ENCODE measurements at places on chromosomes 16 and 17. TPM values are rescaled to one million over a fixed set of nuclear protein-coding genes. Genes with fewer than 3 reads are reported as not detected.

GRCh38 chr17:58412961-58413586, 4.3 kb downstream of the RNF43 start:
- no peak for DNase-seq

- no peak for DNase-seq
Observed at GRCh38 chr17:67013891-67014290, 30.5 kb upstream of the CACNG1 start.

- no peak for DNase-seq
Observed at GRCh38 chr17:61306003-61306402, 93.6 kb upstream of the TBX2 start.

The MYO15B gene
- total RNA-seq: 76.5 TPM

DNA sequence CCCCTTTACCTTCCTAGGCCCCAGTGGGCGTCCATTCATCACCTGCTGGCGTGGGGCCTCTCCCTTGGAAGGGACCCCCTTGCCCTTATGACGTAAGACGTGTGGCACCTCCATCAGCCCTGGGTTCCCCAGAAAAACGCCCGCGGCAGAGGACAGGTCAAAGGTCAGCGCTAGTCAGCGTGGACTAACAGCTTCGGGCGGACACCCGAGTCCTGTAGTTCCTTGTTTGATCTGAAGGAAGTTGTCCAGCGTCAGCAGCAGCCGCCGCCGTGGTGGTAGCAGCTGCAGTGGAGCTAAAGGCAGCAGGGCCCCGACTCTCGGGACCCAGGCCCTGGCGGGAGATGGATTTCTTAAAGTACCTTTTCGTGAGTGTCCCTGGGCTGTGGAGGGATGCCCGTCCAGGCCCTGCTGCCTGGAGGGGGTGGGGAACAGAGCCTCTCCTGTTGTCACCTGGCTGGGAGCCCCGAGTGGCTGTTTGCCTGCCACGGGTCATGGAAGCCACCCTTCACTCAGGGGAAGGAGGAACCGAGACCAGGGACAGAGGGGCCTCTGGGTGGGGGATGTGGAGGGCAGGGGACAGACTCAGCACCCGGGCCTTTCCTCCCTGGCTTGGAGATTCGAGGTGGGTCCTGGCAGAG, 123.6 kb downstream of the OR1D5 start:
- DNase-seq: no peak

The CHD9NB gene
- total RNA-seq: 3.2 TPM

- no peak for DNase-seq
Observed at GRCh38 chr16:78993346-78993745, 607.2 kb downstream of the MAF start.

The OGFOD3 gene
- total RNA-seq: 21.0 TPM

The KRTAP4-9 gene
- not detected for total RNA-seq

GRCh38 chr16:79466111-79466510, 134.4 kb downstream of the MAF start:
- DNase-seq: no peak

- DNase-seq: no peak
Observed at GRCh38 chr17:58320570-58321323, 7.8 kb downstream of the TSPOAP1 start.

The KCNG4 gene
- total RNA-seq: not detected

GRCh38 chr17:34351096-34351495, 5.2 kb upstream of the CCL13 start:
- no peak for DNase-seq

GRCh38 chr17:337866-338265, 14.7 kb downstream of the RPH3AL start:
- no peak for DNase-seq

DNA sequence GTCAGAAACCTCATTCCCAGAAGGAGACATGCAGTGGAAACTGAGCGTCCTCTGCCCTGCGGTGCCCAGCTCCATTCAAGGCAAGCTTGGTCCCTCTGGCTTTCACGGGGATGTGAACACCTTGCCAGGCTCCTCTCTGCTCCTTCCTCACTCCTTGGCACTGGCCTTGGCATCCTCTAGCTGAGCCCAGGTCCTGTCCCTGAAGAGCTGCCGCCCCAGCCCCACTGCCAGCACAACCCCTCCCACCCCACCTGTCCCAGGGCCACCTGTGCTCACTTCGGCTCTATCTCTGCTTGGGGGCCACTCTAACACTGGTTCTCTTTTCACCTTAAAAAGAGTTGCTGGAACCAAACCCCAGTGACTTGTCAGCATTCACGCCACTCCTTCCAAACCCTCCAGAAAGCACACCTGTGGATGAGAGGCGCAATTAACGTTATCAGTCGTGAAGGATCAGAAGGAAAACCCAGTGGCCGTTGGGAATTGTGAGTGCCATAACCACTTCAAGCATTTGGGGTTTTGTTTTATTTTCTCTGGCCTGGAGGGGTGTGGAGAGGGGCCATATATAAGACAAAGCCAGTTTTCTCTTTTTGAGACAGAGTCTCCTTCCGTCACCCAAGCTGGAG, 103.7 kb downstream of the AXIN2 start:
- DNase-seq: no peak

Data from posterior vena cava (tissue), 2 donors.